Inflammatory macrophage treated with lipopolysaccharide for 1 hour (primary cell): ENCODE measurements at places on chromosomes 3 and 15.

GRCh38 chr3:10474275-10474646 lies 31.1 kb downstream of the ATP2B2 start:
- DNase-seq = no peak

DNA sequence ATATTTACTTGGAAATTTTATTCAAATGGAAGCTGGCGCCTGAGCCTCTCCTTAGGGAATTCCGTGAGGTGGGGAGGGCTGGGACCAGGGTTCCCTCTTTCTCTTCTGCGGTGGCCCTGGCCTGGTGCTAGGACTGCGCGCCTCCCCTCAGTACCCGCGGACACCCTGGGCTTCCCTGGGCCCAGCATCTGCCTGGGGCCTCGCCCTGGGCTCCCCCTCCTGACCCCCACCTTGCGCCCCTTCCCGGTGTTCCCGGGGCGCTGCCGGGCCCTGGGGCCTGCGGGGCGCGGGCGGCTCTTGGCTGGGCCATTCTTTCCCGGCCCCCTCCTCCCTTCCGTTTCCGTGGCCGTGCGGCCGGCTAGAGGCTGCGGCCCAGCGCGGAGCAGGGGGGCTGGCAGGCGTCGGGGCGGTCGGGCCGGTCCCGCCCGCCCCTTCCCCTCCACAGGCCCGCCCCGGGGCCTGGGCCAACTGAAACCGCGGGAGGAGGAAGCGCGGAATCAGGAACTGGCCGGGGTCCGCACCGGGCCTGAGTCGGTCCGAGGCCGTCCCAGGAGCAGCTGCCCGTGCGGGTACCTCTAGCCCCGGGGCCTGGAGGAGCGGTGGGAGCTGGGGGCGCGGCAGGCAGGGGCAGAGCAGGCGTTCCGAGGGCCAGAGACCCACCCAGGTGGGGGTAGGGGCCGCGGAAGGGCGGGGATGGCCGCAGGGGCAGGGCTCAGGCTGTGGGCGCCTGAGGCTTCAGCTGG lies at the start of gene FES:
Gene FES, plus strand, starts transcription at position 529 of the 743 bp plus-strand sequence. CDS start 542 bp downstream, outside the sequence.
- DNase-seq = no peak

DNA sequence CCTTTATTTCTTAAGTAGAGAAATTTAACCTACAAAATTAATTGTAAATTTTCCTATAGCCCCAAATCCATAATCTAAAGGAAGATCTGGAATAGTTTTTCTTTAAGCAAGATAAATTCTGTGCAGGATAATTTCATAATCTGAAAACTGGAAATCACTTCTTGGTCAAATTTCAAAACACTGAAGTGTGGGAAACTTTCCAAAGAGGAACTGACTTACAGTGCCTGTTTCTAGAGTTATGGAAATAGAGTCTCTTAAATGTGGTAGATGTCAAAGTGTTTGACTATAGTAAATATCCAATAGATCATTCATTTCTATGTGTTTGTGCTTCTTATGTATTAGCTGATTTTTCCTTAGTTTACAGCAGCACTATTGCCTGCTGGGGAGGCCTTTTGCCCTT lies 1.6 kb upstream of the P2RY13 start:
- peak; percentile 90 for DNase-seq

DNA sequence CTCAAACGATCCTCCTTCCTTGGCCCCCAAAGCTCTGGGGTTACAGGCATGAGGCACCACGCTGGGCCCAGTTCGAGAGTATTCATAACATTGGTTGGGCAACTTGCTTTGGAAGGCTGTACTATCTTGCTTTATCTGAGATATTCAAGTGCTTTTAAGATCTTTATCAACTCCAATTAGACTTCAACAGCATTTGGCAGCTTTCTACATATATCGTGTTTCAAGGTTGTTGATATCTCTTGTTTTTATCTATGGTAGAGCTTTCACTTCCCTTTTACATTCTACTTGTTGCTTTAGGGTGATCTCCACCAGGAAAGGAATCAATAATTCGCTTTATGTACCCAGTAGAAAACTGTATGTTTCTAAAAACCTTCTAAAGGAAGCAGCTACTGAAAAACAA lies 395.3 kb downstream of the IL5RA start:
- DNase-seq = no peak

- no peak for DNase-seq
Measured at GRCh38 chr15:60275624-60276023, 122.2 kb downstream of the ANXA2 start.

- DNase-seq = peak; percentile 17
Measured at GRCh38 chr3:128971421-128972100, 22.3 kb downstream of the CFAP92 start.

DNA sequence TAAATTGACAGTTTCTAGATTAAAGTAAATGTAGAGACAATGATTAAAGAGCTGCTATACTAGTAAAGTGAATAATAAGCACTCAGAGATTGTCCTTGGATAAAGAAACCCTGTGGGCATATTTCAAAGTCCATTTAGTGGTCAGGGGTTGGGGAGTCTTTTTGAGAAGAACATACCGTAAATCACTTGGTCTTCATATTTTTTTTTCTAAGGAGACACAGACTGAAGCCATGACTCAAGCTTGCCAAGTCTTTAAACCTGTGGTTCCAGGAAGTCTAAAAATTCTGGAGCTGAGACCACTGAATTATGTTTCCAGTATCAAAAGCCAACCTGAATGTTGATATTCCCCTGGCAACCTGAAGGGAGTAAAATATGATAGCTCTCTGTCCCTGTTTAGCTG lies 171.0 kb downstream of the TPRG1 start:
- DNase-seq = no peak

DNA sequence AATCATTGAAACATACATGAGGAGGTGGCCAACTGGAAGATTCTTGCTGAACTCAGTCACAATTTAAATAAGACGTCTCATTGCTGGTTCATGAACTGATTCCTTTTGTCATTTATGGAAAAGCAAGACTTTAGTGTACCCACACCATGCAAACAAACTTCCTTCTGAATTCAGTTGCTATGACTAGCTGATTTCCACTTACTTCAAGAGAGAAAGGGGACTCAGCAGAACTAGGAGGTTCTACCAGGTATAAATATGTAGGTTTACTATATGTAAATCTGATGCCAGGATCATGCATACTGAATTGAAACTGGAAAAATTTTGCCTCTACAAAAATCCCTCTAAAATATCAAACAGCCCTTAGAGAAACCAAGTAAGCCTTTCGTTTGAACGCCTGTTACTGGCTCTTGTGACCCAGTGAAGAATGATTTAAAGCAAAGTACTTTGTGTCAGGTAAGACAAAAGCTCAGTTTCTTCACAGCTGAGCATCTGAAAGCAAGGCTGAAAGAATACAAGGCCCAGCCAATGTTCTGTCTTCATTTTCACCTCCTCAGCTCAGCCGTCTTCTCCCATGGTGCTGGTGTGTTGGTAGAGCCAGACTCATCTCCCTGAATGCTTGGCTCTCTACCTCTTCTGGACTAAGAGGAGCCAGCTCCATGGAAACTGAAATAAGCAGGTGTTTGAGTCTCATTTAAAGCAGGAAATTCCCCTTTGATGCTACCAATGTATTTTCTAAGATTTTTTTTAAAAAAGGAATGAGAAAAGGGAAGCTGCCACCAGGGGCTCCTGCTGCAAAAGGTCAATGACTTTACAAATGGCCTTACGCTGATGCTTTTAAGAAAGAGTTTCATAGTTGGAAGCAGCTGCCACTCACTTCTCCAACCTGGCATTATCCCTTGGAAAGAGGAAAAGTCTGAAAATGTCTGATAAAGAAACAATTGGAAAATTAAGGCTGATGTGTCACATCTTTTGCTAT lies 301.6 kb downstream of the EFHB start:
- DNase-seq = no peak

GRCh38 chr3:52842424-52842823 lies 7.6 kb upstream of the MUSTN1 start:
- peak; percentile 53 for DNase-seq

- no peak for DNase-seq
Measured at GRCh38 chr3:143090976-143091837, 28.4 kb upstream of the CHST2 start.

DNA sequence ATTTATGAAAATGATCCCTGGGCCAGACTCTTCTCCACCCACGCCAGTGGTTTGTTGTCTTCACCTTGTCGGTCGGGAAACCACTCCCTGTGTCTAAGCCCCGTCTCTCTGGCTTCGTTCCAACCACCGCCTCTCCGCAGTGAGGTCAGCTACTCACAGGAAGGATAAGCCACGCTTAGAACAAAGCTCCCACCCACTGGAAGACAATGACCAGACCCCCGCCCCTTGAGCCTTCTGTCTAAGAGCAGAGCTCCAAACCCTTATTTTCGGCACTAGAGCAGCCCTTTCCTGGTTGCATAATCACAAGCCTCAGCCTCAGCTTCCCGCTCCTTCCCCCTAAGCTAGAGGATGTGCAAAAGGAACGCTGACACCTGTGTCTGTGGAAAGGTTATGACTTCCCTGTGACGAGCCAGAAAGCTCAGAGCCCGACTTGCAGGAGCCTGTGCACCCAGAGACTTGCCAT lies 114.9 kb upstream of the MEF2A start:
- peak; percentile 54 for DNase-seq

DNA sequence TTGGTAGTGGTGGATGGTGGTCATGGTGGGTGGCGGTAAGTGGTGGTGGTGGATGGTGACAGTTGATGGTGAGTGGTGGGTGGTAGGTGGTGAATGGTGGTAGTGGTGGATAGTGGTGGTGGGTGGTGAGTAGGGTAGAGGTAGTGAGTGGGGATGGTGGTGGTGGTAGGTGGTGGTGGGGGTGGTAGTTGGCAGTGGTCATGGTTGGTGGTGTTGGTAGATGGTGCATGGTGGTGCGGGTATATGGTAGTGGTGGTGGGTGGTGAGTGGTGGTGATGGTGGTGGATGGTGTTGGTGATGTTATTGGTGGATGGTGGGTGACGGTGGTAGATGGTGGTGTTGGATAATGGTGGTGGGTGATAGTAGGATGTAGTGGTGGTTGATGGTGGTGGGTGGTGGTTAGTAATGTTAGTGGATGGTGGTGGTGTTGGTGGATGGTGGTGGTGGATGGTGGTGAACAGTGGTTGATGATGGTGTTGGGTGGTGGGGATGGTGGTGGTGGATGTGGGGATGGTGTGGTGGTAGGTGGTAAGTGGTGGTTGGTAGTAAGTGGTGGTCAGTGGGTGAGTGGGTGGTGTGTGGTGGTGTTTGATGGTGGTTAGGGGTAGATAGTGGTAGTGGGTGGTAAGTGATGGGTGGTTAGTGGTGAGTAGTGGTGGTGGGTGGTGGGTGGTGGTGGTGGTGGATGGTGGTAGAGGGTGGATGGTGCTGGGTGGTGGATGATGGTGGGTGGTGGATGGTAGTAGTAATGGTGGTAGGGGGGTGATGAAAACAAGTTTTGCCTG lies 16.7 kb upstream of the RIOX2 start:
- no peak for DNase-seq

- DNase-seq = no peak
Measured at GRCh38 chr15:38642689-38643270, 78.2 kb upstream of the RASGRP1 start.

DNA sequence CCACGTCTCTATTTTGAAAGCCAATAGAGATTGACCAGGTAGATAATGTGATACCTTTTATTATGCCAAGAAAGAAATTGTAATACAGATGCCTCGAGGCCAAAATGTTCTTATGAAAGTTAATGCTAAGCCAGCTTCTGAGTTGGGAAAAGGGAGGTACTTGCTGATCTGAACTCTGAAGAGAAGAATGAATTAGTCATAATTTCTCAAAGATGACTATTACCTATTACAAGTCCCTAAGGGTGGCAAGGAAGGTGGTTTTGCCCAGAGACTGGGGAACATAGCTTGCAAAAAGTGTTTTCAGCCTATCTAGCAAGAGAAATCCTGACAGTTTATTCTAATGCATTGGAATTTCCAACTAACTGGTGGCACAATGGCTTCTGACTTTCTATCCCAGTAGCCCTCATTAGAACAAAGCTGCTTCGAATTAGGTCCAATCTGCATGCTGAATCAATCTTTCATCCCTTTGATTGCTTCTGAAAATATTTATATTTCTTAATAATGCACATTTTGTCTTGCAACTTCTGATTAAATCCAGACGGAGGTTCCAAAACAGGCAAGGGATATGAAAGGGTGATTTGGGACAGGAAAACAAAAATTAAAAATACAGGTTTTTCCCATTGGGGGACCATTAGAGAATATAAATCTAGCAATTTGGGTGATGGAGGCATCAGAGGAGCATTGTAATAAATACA lies 17.7 kb upstream of the NR2F2 start:
- no peak for DNase-seq

DNA sequence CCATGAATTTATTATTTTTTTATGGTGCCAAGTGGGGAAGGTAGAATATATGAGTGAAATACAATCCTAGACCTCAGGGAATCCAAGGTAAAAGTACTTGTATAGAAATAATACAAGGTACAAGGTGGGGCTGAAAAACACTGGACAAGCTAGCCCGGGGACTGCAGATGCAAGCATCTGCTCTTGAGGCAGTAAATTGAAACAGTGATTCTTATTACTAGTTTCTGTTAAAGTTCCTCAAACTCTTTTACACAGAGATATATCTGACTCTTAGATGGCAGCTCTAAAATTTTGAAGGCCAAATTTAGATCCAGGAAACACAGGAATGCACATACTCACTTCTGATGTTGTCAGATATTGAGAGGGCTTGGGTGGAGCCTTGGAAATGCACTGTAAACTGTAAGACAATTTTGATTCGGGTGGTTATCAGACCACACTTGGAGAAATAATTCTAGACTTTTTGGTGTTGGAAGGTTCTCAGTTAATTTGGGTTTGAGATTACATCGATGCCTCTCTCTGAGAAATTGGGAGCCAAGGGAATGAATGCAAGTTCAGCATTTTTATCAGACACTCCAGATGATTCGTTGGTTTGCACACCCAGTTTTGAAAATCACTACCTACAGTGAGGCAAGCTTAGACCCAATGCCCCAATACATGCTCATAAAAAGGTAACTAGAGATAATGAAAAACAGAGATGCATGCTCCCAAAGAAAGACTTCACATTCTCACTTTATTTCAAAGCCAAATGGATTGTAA lies 7.3 kb downstream of the TP63 start:
- DNase-seq = no peak

GRCh38 chr3:64238971-64239667 lies 13.9 kb upstream of the PRICKLE2 start:
- DNase-seq = no peak

DNA sequence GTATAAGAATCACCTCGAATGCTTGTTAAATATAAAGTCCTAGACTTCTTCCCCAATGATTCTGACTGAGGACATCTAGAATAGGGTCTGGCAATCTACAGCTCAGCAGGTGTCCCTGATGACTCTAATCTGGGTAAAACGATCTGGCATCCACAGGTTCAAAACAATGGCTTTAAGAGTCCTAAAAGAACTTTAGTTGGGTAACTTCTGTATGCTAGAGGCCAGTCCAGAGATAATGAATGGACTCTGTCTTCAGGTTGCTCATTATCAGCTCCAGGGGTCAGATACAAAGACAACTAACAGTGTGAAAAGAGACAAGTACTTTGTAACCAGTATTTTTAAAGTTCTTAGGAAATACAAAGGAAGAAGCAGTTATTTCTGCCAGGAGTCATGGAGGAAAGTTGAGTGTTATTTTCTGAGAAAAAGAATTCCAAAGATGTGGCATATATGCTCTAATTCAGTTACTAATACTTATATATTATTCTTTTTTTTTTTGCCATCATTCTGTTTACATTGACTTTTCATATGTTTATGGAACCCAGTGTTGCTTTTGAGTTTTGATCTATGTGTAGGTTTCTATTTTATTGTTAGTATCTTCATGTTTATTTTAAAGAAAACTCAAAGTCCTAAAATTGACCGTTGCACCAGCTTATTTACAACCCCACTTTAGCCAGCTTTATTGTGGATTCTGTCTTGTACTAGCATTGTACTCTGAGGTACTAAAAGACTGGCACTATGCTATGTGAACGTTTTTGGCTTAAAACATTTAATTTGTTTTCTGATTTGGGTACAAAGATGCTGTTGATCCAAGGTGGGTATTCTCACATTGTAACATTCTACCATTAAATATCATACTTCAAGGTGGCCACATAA lies 3.1 kb upstream of the GPR15 start:
- no peak for DNase-seq
